ENCODE measurements at places on chromosomes 4 and X.

- no peak for DNase-seq
Measured at GRCh38 chrX:13293700-13294099, 26.2 kb downstream of the ATXN3L start.

DNA sequence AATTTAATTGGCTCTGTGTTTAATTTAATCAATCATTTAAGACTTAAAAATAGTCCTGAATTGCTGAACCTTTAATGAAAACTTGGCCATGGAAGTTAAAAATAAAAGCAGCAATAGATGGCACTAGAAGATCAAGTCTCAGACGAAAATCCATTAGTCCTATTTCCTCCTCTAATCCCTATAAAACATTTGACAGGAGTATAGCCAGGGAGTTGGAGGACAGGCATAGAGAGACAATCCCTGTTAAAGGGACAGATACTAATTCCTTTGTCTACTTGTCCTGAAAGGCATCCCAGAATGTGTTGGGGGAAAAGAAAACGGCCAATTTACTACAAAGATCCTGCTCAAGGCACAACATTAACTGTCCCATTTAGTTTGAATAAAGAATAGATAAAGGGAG is 276.3 kb upstream of the TACR3 start:
- no peak for DNase-seq

DNA sequence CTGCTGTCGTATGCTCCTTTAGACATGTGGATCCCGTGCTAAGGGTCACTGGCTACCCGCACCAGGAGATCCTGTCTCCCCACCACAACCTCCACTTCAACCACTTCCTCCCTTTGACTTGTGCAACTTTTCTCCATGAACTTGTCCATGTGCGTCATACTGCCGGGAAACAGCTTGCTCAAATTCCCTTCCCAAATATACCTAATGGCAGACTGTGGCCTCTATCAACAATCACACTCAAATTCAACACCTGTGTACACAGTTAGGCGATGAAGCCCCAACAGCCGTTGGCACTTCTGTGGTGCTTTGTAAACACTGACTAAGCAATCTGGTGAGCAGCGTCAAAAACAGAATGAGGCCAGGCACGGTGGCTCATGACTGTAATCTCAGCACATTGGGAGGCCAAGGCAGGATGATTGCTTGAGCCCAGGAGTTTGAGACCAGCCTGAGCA is 49.5 kb downstream of the CD99L2 start:
- no peak for DNase-seq

DNA sequence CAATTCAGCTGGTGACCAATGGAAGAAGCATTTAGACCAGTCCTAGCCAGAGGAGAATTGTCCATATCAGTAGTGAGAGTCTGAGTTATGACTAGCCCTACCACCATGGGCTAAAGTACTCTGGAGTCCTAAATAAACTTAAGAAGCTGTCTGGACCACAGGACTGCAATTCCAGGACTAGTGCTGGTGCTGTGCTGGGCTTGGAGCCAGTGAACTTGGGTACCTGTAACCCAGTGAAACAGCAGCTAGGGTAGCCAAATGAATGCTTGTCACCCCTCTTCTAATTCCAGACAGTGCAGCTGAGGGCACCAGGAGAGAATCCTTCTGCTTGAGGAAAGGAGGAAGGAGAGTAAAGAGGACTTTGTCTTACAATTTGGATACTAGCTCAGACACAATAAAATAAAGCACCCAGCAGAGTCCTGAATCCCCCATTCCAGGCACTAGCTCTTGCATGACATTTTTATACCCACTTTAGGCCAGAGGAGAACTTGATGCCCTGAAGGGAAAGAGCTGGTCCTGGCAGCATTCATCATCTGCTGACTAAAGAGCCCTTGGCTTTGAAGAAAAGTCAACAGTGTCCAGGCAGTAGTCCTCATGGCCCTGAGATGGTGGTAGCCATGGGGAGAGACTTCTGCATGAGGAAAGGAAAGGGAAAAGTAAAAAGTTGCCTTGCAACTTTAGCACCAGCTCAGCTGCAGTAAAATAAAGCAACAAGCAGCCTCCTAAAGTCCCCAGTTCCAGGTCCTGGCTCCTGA is 2675.7 kb downstream of the PCDH7 start:
- no peak for DNase-seq
